ENCODE measurements at places on chromosomes 1 and 21. TPM values are rescaled to one million over a fixed set of nuclear protein-coding genes. Genes with fewer than 3 reads are reported as not detected.

GRCh38 chr1:26879793-26880192 lies 10.3 kb downstream of the GPN2 start:
- no peak for DNase-seq

LDLRAD1 gene
- not detected for total RNA-seq

- no peak for DNase-seq
Measured at GRCh38 chr1:168343566-168343965, 62.9 kb downstream of the TBX19 start.

DNA sequence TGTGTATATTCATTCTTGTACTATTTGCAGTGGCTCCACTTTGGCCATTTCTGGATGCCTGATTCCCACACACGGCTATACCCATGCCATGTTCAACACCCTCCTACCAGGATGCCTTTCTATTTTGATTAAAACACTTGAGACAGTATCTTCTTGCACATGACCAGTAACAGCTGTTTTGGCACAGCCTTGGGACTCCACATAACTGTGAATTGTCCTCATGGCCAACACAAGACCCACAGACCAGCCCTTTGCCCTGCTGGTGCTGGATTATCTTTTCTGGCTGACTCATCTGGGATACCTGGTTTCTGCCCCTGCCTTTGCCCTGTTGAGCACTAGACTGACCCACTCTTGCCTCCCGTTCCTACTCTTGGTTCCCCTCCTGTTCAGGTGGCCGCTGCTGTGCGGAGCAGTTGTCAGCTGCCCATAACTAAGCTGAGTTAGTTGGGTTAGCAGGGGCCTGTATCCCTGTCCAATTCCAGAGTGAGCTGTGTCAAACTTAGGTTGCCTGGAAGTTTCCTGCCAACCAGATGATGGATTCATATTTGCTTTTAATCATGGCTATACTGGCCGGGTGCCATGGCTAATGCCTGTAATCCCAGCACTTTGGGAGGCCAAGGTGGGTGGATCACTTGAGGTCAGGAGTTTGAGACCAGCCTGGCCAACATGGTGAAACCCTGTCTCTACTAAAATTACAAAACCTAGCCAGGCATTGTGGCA lies 10.8 kb upstream of the EYA3 start:
- no peak for DNase-seq

GRCh38 chr21:29209696-29210095 lies 79.3 kb downstream of the MAP3K7CL start:
- no peak for DNase-seq

DNA sequence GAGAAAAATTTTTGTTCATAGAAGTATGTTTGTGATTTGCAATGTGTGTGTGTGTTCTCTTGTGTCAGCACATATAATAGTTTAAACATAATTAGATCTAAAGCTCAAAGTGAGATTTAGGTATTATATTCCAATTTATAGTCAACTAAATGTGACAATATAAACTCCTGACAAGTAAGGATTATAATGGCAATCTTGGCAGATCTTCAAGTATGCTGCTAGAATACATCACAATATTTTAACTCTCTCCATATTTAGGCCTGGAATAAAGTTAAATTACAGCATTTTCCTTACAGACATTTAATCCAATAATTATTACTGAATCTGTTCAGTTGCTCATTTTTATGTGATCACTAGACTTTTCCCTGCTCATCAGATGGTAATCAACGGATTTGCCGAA lies 65.8 kb downstream of the LYPLAL1 start:
- no peak for DNase-seq

GRCh38 chr1:186578325-186579016 lies 101.8 kb downstream of the PTGS2 start:
- DNase-seq, result no peak

OR2L5 gene
- total RNA-seq, result not detected
